Kidney (tissue), 22 donors: ENCODE measurements at places on chromosomes 7 and 10.

GRCh38 chr7:128833148-128833945, 3.1 kb downstream of the FLNC start:
- DNase-seq, result no peak

DNA sequence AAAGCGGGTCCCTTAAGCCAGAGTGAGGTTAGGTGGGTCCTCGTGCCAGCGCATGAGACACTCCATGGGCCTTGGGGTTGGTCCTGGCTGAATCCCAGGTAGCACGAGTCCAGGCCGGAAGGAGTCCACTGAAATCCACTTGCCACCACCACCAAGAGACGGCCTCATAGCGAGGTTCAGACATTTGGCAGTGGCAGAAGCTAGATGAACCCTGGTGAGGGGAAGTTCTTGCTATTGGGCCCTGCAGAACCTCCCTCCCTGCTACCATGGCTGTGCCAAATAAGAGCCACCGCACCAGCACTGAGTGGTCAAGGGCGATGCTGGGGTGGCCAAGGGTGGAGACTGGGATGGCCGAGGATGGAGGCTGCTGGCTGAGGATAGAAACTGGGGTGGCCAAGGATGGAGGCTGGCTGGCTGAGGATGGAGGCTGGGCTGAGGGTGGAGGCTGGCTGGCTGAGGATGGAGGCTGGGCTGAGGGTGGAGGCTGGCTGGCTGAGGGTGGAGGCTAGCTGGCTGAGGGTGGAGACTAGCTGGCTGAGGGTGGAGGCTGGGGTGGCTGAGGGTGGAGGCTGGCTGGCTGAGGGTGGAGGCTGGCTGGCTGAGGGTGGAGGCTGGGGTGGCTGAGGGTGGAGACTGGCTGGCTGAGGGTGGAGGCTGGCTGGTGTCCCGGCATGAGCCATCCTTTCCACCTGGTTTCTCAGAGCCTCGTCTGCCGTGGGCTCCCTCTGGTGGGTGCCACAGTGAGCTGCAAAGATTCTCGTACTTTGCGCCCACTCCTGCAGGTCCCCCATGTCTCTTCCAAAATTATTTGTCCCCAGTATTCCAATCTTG, 88.2 kb downstream of the ELFN1 start:
- no peak for DNase-seq

DNA sequence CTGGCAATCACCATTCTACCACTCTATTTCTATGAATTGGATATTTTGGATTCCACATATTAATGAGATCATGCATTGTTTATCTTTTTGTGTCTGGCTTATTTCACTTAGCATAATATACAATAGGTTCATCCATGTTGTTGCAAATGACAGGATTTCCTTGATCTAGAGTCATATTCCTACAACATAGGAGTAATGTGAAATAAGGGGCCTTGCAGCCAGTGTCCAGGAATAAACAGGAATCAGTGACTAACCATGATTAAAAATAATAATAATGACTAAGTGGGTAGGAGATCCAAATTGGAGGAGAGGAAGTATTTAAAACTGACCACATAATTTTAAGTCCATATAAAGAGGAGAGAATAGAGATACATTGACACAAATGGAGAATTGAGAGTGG, 49.9 kb downstream of the SCIN start:
- DNase-seq, result no peak

GRCh38 chr7:142418326-142418725, 160.5 kb upstream of the PRSS58 start:
- DNase-seq, result no peak

DNA sequence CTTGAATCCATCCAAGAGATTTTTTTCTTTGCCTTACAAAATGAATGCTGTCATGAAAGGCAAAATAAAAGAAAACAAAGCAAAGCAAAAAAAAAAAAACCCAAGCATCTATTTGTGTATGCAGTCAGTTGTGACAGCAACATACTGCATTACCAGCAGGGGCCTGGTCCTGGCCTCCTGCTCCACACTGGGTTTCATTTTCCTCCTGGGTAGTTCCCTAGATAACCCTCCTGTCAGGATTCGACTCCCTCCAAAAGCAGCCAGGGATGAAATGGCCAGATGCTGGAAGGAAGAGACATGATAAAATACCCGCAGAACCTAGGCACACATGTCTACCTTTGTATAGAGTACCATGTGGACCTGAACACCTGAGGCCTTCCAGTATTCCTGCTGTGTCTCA, 148.6 kb downstream of the NRCAM start:
- no peak for DNase-seq

DNA sequence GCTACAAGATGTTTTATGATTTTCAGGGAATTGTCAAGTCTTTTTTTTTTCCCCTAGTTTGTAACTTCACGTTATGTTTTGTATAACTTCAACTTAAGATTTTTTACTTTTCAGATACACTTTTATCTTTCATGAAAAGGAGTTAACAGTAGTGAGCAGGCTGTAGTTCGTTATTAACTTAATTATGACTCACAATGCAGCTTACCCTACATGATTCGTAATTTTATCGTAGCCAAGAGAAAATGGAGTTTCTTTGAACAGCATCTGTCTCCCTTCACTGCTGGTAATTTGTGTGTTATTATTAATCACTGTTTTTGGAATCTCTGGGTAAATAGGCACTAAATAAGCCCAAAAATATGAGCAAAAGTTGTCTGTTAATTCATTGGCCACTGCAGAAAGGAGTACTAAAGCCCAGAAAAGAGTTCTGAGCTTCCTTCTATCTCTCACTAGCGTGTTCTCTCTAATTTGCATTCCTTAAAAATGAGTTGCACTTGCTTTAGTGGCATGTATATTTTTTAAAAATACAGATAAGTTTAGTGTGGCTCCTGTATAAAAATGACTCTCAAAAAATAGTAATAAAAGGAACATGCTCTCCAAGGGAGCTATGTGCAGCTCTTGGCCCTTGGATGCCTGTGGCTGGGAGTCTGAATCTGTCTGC, 36.1 kb downstream of the RALA start:
- DNase-seq, result no peak

DNA sequence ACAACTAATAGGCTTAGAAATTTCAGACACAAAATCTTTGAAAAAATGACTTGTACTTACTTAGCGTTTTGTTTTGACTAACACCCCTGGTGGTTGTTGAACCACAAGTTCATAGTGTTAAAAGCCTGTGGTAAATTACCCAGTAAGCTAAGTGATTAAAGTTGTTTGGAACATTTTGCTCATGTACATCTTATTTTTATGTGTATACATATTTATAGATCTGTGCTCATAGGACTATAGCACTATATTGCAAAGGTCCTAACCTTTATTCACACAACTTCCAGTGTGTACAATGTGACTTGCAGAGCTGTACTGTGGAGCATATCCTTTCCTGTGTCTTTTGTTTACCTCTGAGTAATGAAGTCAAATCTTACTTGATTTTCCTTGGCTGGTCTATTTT, 79.6 kb downstream of the BMPR1A start:
- DNase-seq, result no peak

GRCh38 chr7:95843286-95843685, 70.9 kb downstream of the DYNC1I1 start:
- no peak for DNase-seq

GRCh38 chr10:103849212-103849877, 6.0 kb downstream of the SH3PXD2A start:
- no peak for DNase-seq

- no peak for DNase-seq
Measured at GRCh38 chr10:974038-974784, 14.0 kb upstream of the GTPBP4 start.

- DNase-seq, result no peak
Measured at GRCh38 chr7:33645104-33645503, 260.2 kb upstream of the BMPER start.

GRCh38 chr10:89281606-89282395, 20.0 kb upstream of the IFIT2 start:
- DNase-seq, result no peak

DNA sequence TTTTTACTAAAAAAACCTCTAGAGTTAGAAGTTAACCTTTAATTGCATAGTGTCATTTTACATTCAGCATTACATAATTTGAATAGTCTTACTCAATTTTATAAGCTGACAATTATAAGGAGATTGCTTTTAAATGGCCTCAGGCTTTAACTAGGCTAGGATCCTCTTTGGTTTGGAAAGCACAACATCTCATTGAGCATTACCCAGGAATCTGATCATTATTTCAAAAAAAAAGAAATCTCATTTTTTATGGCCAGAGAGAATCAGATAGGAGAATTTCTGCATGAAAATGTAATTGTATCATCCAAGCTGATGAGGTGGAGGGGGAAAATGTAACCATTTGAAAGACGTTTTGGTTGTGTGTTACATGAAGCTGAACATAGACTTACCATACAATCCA, 324.9 kb upstream of the POT1 start:
- DNase-seq, result no peak

- no peak for DNase-seq
Measured at GRCh38 chr7:95004618-95005247, 97.3 kb downstream of the PPP1R9A start.

- DNase-seq, result no peak
Measured at GRCh38 chr10:61758433-61758832, 95.7 kb downstream of the CABCOCO1 start.

DNA sequence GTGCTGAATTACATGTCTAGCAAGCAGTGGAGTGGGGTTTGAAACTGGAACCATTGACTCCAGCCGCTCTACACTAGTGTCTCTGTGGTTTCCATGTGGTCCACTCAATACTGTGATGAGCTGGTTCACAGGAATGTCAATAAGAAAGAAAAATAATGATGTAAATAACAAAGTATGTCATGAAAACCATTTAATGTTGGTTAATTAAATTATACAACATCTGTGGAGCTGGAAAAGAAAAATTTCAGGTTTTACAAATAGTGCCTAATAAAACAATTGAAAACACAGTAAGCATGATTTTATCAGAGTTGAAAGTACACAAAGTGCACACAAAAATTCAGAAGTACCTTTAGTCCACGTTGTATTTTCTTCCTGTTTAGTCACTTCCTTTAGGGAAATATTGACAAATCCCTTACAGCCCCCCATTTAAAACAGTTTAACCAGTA, 28.7 kb upstream of the NAMPT start:
- DNase-seq, result no peak

- DNase-seq, result no peak
Measured at GRCh38 chr7:3021825-3022224, 21.8 kb downstream of the CARD11 start.

GRCh38 chr10:96683710-96684109, 36.6 kb downstream of the PIK3AP1 start:
- DNase-seq, result no peak

- DNase-seq, result no peak
Measured at GRCh38 chr7:15888090-15888489, 201.6 kb upstream of the MEOX2 start.

DNA sequence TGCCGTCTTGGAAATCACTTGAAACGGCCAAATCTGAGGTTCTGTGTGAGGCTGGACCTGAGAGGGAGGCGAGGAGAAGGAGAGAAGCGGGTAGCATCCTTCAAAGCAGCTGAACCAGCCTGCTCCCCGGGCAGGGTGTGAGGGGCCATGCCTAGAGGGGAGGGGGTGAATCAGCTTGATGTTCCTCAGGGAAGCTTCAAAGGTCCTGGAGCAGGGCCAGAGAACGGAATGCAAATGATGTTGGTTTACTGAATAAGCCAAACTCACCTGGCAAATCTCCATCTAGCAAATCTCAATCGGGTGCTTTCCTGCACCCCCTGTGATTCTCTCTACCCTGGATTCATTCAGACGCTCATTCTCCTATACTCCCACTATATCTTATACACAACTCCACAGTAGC, 226.9 kb downstream of the WDR11 start:
- DNase-seq, result no peak

- peak; percentile 86 for DNase-seq
Measured at GRCh38 chr10:23344241-23344841, at the start of gene C10orf67. Gene C10orf67, minus strand, starts transcription at chr10:23344797. Its CDS starts 23 bp downstream, at chr10:23344774.

GRCh38 chr7:158812684-158813083, 16.6 kb downstream of the ESYT2 start:
- no peak for DNase-seq

DNA sequence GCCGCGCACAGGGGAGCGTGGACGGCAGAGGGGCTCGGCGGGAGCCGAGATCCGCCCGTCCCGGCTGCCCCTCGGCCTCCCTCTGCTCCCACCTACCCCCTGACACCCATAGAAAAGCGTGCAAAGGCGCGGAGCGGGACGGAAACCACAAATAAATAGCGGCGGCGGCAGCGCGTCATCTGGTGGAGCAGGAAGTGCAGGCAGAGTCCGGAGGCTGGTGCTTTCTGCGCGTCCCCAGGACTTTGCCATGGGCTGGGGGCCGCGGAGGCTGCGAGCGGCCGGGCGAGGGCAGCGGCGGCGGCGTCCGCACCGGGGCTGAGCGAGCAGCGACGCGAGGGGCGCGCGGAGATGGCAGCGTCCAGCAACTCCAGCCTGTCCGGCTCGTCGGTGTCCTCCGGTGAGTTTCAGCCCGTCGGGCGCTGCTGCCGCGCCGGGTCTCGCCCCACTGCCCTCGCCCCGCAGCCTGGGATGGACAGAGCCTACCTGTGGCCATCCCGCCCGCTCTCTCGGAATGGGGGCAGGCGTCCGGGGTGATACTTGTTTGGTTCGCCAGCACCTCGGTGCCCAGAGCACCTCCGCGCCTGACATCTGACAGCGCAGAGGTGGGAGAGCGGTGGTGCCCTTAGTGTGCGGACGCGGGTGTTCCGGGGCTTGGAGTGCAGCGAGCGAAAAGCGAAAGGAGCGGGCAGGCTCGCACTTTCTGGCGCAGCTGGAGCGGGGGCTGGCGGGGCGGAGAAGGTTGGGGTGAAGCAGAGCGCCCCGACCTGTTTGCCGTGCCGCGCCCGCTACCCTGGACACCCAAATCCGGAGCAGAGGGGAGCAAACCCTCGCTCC, at the start of gene CHN2:
Gene CHN2 (plus strand): TSS at position 182 of the 834 bp plus-strand sequence.
- DNase-seq, result peak; percentile 90

DNA sequence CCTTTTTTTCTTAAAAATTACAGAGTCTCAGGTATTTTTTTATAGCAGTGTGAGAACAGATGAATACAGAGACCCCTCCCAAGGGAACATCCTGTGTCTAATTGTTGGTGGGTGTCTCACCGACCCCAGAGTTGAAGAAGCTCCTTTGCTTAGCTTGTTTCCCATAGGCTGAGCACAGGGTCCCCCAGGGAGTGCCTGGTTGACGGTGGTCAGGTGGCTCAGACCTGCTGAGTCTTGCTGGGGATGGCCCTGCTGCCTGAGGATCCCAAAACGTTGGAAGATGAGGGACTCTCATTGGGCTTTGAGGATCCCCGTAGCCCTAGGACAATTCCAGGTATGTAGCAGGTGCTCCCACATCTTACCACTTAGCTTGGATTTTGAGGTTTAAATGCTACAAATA, 19.5 kb downstream of the SCART1 start:
- no peak for DNase-seq

- DNase-seq, result no peak
Measured at GRCh38 chr10:11243425-11244222, 226.0 kb downstream of the CELF2 start.

DNA sequence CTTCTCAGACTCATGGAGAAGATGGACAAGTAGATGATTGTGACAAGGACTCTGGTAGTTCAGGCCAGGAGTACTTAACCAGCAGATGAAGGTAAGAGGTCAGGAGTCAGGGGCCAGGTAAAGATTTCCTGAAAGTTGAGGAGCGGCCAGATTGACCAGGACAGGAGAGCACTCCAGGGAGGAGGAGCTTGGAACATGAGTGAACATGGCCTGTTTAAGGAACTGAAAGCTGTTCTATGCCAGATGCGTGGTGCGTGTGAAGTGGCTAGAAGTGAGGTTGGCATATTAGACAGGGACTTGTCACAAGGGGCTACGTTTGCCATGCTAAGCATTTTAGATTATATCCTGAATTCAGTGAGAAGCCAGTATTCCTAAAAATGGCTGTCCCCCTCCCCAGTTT, 157.2 kb downstream of the WNT2 start:
- no peak for DNase-seq
